ENCODE measurements at places on chromosomes 1 and 21. TPM values are rescaled to one million over a fixed set of nuclear protein-coding genes. Genes with fewer than 3 reads are reported as not detected.

GRCh38 chr1:8415526-8416278 lies 97.8 kb downstream of the SLC45A1 start:
- DNase-seq, result no peak

DNA sequence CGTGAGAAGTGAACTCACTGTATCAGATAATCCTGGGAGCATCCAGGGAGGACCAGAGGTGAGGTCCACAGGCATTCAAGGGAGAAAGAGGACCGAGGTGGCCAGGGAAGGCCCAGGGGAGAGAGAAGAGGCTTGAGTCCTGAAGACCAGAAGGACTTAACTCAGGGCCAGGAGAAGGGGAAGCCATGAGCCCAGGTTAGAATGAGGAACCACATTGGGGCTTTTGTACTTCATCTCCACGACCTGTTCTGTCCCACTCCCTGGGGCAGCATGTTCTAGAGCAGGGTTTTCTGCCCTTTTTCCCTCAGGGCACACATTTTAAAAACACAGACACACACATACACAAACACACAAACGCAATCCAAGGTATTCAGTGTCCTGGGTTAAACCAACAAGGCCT lies 8.4 kb downstream of the LGR6 start:
- DNase-seq, result no peak

GRCh38 chr1:200962631-200963030 lies 60.9 kb downstream of the KIF21B start:
- no peak for DNase-seq

GRCh38 chr1:43591181-43591580 lies 58.8 kb upstream of the KDM4A start:
- DNase-seq, result no peak

DNA sequence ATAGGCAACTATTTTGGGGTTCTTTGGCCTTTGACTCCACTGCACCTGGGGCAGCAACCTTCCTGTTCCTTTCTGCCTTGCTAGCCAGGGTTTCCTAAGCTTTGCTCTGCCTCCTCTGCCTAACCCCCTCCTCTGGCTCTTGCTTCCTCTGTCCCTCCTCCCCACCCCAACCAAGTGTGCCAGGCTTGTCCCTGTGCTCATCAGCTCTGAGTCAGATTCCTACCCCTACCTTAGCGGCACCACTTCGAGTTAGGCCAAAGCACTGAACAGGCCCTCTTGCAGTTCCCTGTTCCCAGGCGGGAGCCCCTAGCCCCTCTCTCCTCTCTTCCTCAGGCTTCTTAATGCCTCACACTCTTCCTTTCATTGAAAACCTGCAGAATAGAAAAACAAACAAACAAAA lies 74.8 kb upstream of the HAO2 start:
- DNase-seq, result no peak

DNA sequence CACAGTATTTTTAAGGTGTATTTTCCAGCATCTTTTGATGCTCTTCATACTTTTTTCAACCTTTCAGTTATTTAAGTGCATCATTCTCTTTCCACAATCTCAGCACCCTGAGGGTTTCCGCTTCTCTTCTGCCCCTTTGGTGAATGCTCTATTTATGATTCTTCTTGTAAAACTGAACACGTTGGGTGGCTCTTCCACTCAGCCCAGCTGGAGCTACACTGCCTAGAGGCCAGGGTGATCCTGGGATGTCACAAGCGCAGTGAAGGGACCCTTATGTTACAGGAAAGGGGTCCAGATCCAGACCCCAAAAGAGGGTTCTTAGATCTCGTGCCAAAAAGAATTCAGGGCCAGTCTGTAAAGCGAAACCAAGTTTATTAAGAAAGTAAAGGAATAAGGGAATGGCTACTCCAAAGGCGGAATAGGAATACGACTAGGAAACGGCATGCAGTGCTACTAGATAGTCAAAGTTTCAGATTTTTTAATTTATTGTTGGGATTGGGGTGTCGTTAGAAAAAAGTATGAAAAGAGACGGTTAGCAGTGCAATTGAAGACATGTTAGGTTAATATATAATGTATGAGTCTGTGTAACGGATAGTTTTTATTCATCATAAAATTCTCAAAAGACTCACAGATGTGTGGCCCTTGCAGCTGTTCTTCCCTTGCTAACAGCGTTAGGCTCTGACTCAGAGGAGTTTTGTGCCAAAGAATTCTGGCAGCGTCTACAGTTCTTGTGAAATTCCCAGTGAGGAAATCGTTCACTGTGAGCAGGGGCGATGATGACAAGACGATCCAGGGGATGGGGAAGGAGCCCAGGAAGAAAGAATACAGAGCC lies 14.4 kb upstream of the ERVH48-1 start:
- DNase-seq, result no peak

DNA sequence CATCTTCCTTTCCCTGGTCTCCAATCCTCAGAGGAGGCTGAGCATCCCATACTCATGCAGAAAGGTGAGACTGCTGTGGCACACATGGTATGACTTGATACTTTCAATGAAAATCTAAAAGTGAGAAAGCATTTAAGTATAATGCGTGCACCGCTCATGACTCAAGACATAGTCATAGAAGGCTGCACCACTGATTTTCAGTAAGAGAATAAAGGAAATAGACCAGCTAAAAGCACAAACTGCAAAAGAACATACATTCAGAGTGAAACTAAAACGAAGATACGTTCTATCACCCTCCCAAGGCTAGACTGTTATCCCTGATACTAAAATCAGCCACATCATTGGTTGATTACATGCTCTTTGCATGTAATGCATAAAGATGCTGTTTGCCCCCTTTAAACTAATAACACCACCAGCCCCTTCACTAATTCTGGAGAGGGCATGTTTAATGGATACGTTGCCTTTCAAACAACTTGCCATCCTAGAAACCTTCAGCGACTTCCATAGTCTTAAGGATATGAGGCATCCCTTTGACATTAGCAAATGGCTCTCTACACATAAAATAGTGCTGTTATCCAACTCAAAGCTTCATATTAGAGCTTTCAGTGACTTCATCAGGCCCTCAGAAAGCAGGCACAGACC lies 2.1 kb downstream of the PLD5 start:
- DNase-seq, result no peak

DNA sequence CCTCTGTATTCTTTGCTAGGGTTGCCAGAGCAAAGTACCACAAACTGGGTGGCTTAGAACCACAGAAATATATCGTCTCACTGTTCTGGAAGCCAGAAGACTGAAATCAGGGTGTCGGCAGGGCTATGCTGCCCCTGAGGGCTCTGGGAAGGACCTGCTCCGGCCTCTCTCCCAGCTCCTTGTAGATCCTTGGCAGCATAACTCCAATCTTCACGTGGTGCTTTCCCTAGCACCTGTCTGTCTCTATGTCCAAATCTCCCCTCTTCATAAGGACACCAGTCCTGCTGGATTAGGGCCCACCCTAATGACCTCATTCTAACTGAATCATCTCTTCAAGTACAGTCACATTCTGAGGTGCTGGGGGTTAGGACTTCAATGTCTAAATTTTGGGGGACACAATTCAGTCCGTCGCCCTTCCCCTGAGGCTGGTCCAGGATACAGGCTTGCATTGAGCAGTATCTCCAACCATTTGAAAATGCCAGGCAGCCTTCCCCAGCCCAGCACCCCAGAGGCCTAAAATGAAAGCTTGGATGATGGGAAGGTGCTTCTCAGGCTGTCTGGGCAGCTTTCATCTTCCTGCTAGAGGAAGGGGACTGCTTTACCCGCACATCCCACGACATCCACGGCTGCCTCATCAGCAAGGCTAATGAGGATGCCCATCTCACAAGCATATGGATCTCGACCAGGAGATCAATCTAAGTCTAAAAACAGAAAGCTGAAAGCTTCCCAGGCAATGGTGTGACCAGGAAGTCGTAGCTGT lies 24.7 kb downstream of the TRIM67 start:
- DNase-seq, result no peak

DNA sequence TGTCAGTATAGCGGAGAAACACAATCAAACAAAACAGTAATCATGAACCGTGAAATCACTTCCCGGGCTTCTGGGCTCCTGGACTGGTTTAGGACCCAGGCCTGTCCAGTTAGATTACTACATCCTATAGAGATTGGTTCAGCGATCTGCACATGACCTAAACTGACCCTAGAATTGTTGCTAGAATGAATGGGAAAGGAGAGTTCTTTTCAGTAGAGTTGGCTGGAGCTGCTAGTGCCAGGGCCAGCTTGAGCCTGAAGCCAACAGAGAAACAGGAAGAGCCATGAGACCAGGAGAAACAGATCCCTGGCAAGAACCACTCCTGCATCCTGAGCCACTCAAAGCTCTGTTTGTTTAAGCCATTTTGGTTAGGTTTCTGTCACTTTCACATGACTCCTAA lies 474.3 kb upstream of the C1orf87 start:
- no peak for DNase-seq

TCHHL1 gene
- total RNA-seq, result not detected

- no peak for DNase-seq
These were observed 16.0 kb upstream of the RASAL2 start for GRCh38 chr1:178077917-178078316.

DNA sequence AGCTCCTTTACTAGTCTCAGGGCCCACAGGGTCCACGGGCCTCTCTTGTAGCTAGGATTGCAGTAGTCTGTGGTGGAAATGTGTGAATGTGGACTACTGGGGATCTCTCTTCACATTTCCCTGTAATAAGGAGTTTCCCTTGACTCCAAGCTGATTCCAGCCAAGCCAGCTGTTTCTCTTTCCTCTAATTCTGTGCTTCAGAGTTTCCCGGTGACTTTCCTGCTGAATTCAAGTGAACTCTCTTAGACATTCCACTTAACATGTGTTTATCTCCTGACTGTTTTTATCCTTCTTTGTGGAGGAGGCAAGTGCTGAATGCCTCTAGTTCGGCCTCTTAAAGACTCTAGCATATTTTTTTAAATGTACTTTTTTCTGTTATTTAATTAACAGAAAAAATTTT lies 354.0 kb upstream of the RGS18 start:
- DNase-seq, result no peak

DNA sequence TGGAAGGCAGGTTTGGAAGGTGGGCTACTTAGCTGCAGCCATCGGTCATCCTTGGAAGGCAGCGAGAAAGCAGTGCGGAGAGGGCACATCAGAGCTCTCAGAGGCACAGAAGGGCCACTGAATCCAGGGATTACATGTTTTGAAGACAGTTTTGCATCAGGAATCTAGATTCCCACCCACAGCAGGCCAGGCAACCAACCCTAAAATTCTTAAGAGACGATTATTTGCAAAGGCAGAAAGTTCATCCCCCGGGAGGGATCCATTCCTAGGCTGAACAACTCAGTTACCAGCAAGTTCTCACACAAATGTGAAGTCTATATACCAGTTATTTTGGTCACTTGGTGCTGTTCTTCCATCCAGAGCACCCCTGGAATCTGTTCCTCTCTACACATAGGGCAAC lies 457.3 kb upstream of the VAMP3 start:
- no peak for DNase-seq

C2CD4D gene
- 0.65 TPM for total RNA-seq

UTS2 gene
- 0.31 TPM for total RNA-seq

DENND2C gene
- 6.6 TPM for total RNA-seq

- DNase-seq, result no peak
These were observed 4.3 kb upstream of the BSND start for GRCh38 chr1:54994355-54994990.

FCMR gene
- 119 TPM for total RNA-seq

PTCH2 gene
- 1.7 TPM for total RNA-seq

NUP210L gene
- total RNA-seq, result not detected

DNA sequence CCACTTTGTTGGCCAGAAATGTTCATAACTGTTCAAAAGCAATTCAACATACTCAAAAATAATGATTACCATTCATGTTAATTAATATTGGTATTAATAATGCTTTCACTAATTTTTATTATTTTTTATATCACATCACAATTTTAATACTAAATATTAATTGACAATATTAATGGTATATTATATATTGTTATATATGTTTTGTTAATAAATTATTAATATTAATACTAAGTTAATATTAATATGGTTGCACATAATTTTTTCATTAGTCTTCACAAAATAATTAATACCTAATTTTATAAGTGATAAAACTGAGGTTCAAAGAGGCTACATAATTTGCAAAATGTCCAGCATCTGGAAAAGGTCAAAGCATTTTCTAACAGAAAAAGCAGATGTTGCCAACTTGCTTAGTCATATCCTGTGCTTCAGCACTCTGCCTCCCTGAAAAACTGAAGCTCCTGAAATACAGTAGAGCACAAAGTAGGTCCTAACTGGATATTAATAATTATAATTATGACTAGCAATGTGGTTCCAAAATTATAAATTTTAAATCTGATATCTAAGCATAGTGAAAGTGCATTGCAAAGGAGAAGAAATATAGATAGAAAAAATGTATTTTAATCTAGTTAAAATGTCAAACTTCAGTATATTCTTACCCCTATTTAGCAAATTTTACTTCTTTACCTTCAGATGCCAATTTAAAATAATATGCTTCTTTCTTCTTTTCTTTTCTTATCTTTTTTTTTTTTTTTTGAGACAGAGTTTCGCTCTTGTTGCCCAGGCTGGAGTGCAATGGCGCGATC lies 123.2 kb upstream of the TNFSF4 start:
- DNase-seq, result no peak

All from CD8-positive, alpha-beta T cell (primary cell).